Activated naive CD4-positive, alpha-beta T cell treated with anti-CD3 and anti-CD28 coated beads, Interleukin-2, amount 50 U/mL, for 72 hours (primary cell): ENCODE measurements at places on chromosomes 6 and 20. TPM values are rescaled to one million over a fixed set of nuclear protein-coding genes. Genes with fewer than 3 reads are reported as not detected.

DNA sequence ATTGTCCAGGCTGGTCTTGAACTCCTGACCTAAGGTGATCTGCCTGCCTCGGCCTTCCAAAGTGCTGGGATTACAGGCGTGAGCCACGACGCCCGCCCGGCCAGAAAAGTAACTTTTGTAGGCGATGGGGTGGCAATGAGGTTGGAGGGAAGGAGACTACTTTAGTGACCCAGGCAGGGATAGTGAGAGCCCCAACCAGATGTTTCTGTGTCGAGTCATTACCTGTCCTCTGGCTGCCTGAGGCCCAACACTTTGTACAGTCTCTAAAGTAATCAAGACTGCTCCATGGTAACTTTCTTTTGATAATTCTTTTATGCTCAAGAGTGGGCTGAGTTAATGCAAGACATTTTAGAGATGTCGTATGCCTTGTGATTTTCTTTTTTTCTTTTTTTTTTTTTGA, 6.8 kb downstream of the SASH1 start:
- no peak for DNase-seq

DNA sequence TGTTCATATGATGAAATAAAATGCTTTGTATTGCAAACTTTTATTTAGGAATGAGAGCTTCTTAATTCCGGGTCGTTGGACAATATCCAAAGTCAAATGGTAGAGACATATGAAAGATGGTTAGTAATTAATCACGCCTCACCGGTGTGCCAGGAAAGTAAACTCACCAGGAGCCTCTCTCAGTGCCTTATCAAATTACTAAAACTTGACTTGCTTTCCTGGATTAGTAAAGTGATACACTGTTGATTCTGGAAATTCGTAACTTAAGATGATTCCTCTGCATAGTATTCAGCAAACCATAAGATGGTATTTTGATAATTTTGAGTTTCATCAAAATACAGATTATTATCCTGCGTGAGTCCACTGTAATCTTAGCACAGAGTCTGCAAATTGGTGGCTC, 115.2 kb downstream of the PAX1 start:
- no peak for DNase-seq

DNA sequence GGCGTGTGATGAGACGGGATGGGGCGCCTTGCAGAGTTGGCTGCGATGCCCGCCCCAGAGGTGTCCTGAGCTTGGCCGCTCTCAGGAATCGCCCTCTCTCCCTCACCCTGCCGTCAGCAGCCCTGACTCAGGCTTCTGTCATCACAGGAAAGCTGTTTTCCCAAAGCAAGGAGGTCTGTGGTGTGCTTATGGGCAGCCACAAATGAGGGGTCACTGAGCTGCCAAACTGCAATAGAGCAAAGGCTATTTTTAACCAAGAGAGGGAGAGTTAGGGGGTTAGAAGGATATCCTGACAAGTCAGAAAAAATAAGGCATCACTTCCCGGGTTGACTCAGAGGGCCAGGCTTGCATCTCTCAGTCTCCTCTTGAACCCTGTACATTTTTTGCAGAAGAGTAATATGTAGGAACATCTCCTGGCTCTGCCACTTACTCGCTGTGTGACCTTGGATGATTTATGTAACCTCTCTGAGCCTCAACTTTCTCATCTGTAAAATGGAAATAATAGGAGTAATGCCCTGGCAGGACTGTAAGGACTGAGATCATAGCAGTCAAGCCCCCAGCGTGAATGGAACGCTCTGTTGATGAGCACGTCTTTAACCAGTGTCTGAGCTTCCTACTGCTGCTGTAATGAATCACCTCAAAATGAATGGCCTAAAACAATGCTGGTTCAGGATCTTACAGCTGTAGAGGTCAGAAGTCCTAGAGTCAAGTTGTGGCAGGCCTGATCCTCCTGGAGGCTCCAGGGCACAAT, 181.9 kb downstream of the NFATC2 start:
- DNase-seq, result no peak

DNA sequence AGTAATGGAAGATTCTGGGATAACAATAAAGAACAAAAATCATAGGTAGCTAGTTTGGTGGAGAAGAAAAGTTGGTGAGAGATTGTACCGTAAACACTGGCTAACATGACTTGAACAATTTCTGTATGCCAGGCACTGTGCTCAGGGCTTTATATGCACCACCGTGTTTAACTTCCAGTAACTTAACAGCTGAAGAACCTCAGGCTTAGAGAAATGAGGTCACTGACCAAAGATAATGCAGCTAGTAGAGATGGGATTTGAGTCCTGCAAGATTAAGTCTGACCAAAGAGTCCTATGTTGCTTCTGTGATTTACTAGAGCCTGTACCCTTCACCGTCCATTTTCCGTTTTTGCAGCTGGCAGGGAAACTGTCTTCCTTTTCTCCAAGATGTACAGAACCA, 2.7 kb downstream of the CSTF1 start:
- DNase-seq, result no peak

- no peak for DNase-seq
Observed at GRCh38 chr6:166567107-166567506, 19.4 kb downstream of the RAMACL start.

- DNase-seq, result no peak
Observed at GRCh38 chr20:6689339-6689973, 78.0 kb upstream of the BMP2 start.

GRCh38 chr20:13510837-13511488, 127.8 kb downstream of the TASP1 start:
- DNase-seq, result no peak

The OLIG3 gene
- 0.14 TPM for total RNA-seq

The SMIM29 gene
- total RNA-seq, result 12.8 TPM

The GRM1 gene
- not detected for total RNA-seq

The NINL gene
- 5.5 TPM for total RNA-seq

The SLC2A10 gene
- total RNA-seq, result 0.06 TPM

The LRRC1 gene
- 1.0 TPM for total RNA-seq

The CLPSL2 gene
- 0.74 TPM for total RNA-seq

The DZANK1 gene
- total RNA-seq, result 2.4 TPM
